Naive B cell (primary cell): ENCODE measurements at places on chromosomes 3 and 15.

DNA sequence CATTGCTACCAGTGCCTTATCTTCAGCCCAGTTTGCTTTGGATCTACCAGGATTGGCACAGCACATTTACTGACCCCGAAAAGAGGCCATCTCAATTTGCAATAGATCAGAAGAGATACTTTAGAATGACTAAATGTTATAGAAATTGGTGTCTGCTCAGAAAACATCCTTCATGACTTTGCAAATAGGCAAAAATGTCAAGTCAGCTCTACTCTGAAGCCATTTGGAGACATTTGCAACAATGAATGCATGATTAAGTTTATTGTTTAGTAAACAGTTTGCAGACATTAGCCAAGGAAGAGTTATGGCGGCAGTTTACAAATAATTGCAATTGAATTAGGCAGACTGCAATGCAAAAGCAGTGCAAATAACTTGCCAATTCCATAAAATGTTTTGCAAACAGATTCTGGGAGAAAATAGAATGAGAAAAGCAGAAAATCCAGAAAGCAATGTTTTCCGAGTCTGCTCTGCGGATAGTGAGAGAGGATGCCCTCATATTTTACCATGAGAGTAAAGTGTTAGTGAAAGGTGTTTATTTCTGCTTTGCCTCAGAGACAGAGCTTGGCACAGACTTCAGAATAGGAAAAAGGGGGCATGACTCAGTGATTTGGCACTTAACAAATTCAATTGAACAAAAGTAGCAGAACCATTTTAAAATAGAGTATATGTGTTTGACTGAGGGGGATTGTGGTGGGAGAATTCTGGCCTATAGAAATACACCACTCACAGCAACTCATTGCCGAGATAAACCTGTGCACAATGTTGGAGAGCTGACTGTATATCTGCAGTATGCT is 334.9 kb upstream of the NR2F2 start:
- H3K4me3 ChIP-seq, result no peak overlapping the region
- H3K4me1 ChIP-seq, result no peaks in the 10 kb centered on the region
- no peak overlapping the region for H3K27ac ChIP-seq
- H3K36me3 ChIP-seq, result no peaks in the 10 kb centered on the region
- peaks cover 17% of the 10 kb centered on the region for H3K27me3 ChIP-seq

- no peak overlapping the region for H3K4me3 ChIP-seq
- H3K4me1 ChIP-seq, result no peaks in the 10 kb centered on the region
- DNase-seq, result no peak
- H3K27ac ChIP-seq, result no peak overlapping the region
- H3K27me3 ChIP-seq, result peaks cover 14% of the 10 kb centered on the region
Observed at GRCh38 chr3:35832140-35832571, 192.8 kb downstream of the ARPP21 start.

GRCh38 chr3:43389388-43390254 is 103.3 kb downstream of the SNRK start:
- peak overlapping the region; percentile 74 for H3K27ac ChIP-seq
- DNase-seq, result peak; percentile 24
- peaks cover 7% of the 10 kb centered on the region for H3K36me3 ChIP-seq
- peaks cover 26% of the 10 kb centered on the region for H3K4me1 ChIP-seq
- peak overlapping the region; percentile 17 for H3K4me3 ChIP-seq
- H3K27me3 ChIP-seq, result no peaks in the 10 kb centered on the region

DNA sequence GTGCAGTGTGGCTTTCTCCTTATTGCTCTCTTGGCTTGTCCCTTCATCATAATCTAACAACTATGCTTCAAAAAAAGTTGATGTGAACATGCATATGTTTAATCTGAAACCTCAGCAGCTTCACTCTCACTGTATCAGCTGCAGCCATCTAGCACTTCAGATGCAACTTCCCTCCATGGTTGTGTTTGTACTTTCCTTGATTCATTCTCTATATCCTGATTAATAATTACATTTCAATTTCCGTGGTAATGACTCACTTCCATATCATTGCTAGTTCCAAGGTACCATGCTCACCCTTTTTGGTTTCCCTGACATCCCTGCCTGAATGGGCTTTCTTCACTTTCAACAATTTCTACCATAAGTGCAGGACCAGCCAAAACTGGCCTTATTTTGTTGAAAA is 51.2 kb downstream of the MDFIC2 start:
- peaks cover 22% of the 10 kb centered on the region for H3K27me3 ChIP-seq
- H3K4me1 ChIP-seq, result no peaks in the 10 kb centered on the region
- DNase-seq, result no peak
- H3K4me3 ChIP-seq, result no peak overlapping the region

- no peak for DNase-seq
- H3K36me3 ChIP-seq, result no peaks in the 10 kb centered on the region
- H3K27me3 ChIP-seq, result peaks cover 3% of the 10 kb centered on the region
- no peak overlapping the region for H3K27ac ChIP-seq
Observed at GRCh38 chr3:110767156-110767555, 304.5 kb upstream of the NECTIN3 start.

DNA sequence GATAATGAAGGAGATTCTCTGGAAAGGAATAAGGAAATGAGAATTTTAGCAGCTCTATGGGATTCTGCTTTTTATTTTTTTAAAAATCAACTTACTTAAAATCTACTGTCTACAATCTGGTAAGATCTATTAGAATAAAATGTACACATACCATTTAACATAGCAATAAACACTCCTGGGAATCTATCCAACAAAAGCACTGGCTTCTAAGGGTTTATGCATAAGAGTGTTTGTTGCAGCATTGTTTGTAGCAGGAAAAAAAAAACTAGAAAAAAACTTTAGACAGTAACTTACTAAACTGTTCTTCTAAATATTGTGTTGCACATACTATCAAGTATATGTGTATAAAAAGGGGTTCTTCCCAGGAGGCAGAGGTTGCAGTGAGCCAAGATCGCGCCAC is 15.7 kb upstream of the RBP1 start:
- H3K36me3 ChIP-seq, result no peaks in the 10 kb centered on the region
- no peaks in the 10 kb centered on the region for H3K4me1 ChIP-seq
- no peak overlapping the region for H3K4me3 ChIP-seq
- H3K27ac ChIP-seq, result no peak overlapping the region

GRCh38 chr3:42257007-42257406 is 9.0 kb downstream of the CCK start:
- no peaks in the 10 kb centered on the region for H3K36me3 ChIP-seq
- H3K27me3 ChIP-seq, result peaks cover 66% of the 10 kb centered on the region
- DNase-seq, result no peak
- H3K4me3 ChIP-seq, result no peak overlapping the region
- no peak overlapping the region for H3K27ac ChIP-seq
- no peaks in the 10 kb centered on the region for H3K4me1 ChIP-seq

DNA sequence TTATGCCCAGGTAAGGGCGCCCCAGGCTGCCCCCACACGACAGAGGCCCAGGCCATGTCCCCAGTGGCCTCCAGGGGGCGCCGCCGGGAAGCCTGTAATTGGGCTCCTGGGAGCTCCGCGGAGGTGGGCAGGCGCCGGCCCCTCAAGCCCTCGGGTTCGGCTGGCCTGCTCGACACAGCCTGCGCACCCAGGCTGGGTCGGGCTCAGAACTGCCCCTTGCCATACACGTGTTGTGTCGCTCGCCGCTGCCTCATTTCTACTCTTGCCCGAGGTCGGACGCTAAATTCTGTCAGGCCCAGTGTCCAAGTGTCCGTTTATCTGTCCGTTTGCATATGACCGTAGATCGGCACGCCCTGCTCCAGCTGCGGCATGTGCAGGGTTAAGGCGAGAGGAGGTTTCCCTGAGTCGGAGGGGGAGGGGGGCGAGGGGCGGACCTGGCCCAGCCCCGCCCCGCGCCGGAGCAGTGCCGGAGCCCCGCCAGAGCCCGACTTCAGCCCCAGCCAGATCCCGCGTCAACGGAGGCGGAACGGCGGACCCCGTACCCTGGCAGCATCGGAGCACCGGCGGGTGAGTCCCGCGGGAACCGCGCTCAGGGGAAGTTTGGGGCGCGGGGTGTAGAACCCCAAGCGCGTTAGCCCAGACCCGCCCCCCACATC is at the start of gene KLHDC8B:
TSS of gene KLHDC8B (plus strand) at position 480 of the 656 bp plus-strand sequence. CDS start 1,172 bp downstream, outside the sequence.
- H3K4me3 ChIP-seq, result peak within 1 kb of the TSS; percentile 87
- H3K27me3 ChIP-seq, result peaks cover 4% of the 10 kb centered on the region
- H3K36me3 ChIP-seq, result no peaks in the 10 kb centered on the region
- DNase-seq, result peak; percentile 71
- no peak within 1 kb of the TSS for H3K27ac ChIP-seq

GRCh38 chr3:188125076-188125475 is 28.9 kb upstream of the LPP start:
- H3K4me1 ChIP-seq, result peaks cover 19% of the 10 kb centered on the region
- H3K36me3 ChIP-seq, result no peaks in the 10 kb centered on the region
- H3K27ac ChIP-seq, result no peak overlapping the region
- no peaks in the 10 kb centered on the region for H3K27me3 ChIP-seq
- no peak for DNase-seq
- H3K4me3 ChIP-seq, result peak overlapping the region; percentile 50

GRCh38 chr3:109926376-109926775 is 589.0 kb upstream of the DPPA4 start:
- no peaks in the 10 kb centered on the region for H3K27me3 ChIP-seq
- H3K27ac ChIP-seq, result no peak overlapping the region
- no peaks in the 10 kb centered on the region for H3K36me3 ChIP-seq
- H3K4me1 ChIP-seq, result no peaks in the 10 kb centered on the region
- DNase-seq, result no peak
- H3K4me3 ChIP-seq, result no peak overlapping the region

DNA sequence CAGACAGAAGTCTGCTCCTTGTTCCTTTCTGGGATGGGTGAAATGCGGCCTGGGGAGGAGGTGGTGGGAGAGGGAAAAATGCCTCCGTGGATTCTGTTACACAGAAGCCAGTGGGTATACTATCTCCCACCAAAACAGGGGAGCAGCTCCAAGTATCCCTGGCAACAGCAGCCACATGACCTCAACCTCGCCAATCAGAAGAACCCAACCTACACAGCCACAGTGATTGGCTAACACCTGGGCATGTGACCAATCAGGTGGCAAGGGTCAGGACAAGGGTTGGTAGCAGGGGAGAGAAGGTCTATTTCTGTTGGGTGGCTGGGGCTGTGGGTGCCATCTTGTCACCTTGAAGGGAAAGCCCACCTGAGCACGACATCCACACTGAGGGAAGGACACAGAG is 9.1 kb upstream of the ACAD9 start:
- no peaks in the 10 kb centered on the region for H3K27me3 ChIP-seq
- no peaks in the 10 kb centered on the region for H3K36me3 ChIP-seq
- H3K4me1 ChIP-seq, result peaks cover 3% of the 10 kb centered on the region
- no peak for DNase-seq
- H3K4me3 ChIP-seq, result no peak overlapping the region
- no peak overlapping the region for H3K27ac ChIP-seq

GRCh38 chr3:94440767-94441493 is 378.1 kb downstream of the NSUN3 start:
- no peak overlapping the region for H3K4me3 ChIP-seq
- no peaks in the 10 kb centered on the region for H3K36me3 ChIP-seq
- no peak for DNase-seq
- H3K27ac ChIP-seq, result no peak overlapping the region
- no peaks in the 10 kb centered on the region for H3K4me1 ChIP-seq
